ENCODE measurements at places on chromosomes 16 and 17.

- no peak for DNase-seq
Measured at GRCh38 chr16:26987597-26988010, 79.1 kb upstream of the C16orf82 start.

DNA sequence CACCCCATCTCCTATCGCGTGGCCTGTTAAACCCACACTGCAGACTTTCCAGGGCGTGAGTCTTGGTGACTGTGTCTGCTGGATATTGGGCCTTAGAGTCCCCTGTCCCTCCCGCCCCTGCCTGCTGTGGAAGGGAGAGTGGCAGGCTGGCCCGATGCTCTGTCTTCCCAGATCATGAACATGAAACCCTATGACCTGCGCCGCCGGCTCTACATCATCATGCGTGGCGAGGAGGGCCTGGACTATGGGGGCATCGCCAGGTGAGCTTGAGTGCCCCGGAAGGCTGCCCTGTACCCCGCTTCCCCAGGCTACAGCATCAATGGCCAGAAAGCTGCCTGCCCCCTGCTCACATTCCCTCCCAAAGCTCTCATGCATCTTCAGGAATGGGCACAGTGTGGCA is 19.5 kb upstream of the CLEC18A start:
- DNase-seq: no peak

GRCh38 chr17:15161395-15161794 is 103.7 kb downstream of the PMP22 start:
- DNase-seq: no peak

DNA sequence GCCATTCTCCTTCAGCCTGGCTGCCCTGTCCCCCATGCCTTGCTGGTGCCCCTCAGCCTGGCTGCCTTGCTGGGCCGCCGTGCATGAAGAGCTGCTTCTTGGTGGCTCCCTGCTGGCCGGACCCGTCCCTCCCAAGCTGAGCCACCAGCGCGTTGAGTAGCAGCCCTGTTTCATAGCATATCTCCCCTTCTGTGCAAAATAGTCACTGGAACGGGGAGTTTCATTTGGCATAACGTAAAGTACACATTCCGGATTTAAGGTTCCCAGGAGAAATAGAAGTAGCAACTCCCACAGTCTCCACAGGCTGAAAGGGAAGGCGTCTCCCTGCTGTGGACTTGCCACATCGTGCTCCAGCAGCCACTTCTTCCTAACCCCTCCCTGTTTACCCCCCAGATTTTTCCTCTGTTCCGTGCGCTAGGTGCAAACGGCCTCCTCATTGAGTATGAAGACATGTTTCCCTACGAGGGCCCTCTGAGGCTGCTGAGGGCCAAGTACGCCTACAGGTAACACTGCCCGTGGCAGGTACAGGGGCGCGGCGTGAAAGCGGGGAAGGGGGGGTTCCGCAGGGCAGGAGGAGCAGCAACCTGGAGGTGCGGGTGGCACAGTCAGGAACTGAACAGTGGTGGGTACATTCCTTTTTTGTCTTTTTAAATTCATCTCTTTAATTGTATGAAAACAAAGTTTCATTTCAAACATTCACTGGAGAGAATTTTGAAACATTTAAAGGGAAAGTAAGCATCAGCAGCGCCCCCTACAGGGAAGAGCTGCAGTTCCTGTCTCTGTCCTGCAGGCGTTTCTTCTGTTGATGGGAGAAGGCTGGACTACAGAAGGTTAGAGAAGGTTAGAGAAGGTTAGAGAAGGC is 5.8 kb upstream of the OGFOD3 start:
- DNase-seq: peak; percentile 51

GRCh38 chr17:71585540-71585939 is 535.3 kb upstream of the SOX9 start:
- no peak for DNase-seq

GRCh38 chr16:65679785-65680184 is 557.9 kb upstream of the CDH11 start:
- no peak for DNase-seq

DNA sequence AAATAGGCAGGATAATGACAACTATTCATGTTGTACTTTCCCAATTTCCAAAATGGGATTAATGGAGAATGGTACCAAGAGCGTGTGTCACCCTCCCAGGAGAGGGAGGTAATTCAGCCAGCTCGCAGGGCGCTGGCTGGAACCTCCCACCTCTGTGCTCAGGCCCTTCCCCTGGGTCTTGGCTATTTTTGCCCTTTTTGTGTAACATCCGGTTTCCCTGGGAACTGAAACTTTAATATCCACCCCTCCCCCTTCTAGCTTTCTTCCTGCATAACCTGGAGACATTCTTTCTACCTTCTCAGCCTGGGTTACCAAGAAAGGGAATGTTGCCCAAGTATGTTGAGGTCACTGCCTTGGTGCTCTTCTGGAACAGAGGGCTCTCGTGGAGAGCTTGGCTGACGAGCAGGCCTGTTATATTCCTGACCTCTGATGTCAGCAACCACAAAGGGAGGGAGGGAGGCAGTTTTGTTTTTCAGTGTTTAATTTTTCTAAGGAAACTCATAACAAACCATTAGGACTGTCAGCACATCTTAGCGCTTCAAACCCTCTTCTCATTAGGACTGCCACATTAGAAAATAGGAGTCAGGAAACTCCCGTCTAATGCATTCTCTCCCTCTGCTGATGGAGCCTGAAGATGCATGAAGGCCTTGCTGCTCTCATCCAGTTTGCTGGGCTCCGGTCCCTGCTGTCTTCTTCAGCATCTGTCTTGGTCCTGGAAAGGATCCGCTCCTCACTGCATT is 25.6 kb downstream of the ITGB3 start:
- peak; percentile 81 for DNase-seq

DNA sequence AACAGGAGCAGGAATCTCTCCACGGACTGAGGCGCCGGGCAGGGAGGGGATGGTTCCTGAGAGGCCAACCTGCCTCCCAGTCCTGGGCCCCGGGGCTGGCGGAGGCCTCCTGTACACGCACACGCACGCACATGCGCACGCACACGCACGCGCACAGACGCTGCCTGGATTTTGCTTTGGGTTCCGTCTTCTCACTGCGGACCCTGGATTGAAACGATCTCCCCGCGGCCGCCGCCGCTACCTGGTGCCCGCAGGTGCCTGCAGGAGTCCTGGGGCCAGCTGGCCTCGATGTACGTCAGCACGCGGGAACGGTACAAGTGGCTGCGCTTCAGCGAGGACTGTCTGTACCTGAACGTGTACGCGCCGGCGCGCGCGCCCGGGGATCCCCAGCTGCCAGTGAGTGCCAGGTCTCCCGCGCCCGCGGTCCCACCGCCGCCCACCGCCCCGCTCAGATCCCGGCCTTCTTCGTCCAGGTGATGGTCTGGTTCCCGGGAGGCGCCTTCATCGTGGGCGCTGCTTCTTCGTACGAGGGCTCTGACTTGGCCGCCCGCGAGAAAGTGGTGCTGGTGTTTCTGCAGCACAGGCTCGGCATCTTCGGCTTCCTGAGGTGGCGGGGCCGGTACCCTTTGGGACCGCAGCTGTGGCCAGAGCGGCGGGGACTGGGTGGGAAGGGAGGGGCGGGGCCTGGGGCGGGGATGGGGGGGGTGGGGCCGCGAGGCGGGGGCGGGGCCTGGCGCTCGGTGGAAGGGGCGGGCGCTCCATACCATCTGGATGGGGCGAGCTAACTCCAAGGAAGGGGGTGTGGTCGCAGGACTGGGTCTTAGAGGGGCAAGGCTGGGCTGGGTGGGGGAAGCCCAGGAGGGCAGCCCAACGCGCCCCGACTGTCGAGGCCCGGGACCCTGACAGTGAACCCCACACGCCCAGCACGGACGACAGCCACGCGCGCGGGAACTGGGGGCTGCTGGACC is 12.3 kb downstream of the CES4A start:
- DNase-seq: no peak

DNA sequence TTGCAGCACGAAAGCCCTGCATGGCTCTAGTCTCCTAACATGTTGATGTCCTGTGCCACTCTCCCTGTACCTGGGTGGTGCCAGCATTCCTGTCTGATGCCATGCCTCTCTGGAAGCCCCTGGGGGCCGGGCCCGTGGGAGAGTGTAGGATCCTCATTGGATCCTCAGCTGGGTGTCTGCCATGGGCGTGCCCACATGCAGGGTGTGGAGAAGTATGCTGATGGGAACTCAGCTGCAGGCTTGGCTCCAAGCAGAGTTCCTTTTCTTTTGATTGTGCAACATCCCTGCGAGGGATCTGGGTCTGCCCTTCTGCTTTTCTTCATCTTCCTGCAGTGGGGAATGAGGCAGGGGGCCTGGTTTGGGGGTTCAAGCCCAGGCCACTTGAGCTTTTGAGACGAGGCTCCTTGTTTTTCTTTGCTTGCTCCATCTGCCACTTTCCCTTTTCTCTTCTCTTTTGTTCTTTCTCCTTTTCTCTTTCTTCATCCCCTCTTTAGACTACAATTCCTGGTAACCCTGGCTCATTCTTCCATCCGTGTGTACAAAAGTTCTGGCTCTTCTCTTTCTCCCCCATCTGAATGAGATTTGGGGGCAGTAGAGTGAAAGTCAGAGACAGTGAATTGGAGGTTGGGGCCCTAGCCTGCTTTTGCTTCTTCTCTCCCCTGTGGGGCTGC is 32.9 kb downstream of the KSR1 start:
- no peak for DNase-seq

- DNase-seq: no peak
Measured at GRCh38 chr17:74851612-74852236, 8.0 kb downstream of the GRIN2C start.

DNA sequence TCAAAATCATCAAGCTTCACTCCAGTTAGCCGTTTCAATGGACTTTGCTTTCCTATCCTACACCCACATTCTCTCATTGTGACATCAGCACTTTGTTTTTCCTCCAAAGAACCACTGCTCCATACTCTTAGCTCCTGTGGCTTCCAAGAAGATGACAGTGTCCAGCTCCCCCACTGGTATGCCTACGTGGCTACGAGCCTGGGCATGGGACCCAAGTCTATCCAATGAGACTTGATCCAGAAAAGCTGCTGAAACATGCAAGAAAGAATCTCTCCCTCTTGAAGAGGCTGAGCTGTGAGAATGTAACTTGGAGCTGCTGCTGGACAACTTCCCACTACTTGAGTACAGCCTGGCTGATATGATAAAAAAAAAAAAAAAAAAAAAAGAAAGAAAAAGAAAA is 9.4 kb downstream of the TOX3 start:
- DNase-seq: no peak

DNA sequence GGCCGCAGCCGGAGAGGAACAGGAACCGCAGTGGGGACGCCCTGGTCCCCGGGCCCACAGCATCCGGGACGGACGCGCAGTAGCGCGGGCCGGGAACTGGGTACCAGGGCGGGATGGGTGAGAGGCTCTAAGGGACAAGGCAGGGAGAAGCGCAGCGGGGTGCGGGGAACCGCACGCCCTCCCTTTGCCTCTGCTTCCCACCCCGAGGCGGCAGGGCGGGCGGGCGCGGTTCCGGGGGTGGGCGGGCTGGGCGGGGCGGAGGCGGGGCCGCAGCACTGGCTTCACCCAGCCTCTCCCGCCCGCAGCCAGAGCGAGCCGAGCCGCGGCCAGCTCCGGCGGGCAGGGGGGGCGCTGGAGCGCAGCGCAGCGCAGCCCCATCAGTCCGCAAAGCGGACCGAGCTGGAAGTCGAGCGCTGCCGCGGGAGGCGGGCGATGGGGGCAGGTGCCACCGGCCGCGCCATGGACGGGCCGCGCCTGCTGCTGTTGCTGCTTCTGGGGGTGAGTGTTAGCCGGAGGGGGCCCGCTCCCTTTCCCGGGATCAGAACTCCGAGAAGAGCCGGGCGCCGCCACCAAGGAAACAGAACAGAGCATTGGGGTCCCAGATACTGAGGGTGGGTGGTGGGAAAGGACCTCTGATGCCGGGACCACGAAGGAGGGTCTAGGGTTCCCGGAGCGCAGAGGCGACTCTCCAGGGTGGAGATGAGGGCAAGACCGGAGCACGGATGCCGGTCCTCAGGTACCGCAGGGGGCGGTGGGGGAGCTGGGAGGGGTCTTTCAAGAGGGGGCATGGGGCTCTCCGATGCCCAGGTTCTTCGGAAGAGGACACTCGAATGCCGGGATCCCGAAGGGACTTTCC is at the start of gene NGFR:
TSS of gene NGFR (plus strand) at position 308 of the 856 bp plus-strand sequence. CDS start at position 433, 125 bp downstream.
- no peak for DNase-seq
